ENCODE measurements at places on chromosomes 7 and 10.
A peak's percentile ranks its signal among the peaks of the same experiment; 100 is the strongest.

GRCh38 chr7:149723795-149724495 is 49.4 kb downstream of the ZNF467 start:
- DNase-seq = no peak

DNA sequence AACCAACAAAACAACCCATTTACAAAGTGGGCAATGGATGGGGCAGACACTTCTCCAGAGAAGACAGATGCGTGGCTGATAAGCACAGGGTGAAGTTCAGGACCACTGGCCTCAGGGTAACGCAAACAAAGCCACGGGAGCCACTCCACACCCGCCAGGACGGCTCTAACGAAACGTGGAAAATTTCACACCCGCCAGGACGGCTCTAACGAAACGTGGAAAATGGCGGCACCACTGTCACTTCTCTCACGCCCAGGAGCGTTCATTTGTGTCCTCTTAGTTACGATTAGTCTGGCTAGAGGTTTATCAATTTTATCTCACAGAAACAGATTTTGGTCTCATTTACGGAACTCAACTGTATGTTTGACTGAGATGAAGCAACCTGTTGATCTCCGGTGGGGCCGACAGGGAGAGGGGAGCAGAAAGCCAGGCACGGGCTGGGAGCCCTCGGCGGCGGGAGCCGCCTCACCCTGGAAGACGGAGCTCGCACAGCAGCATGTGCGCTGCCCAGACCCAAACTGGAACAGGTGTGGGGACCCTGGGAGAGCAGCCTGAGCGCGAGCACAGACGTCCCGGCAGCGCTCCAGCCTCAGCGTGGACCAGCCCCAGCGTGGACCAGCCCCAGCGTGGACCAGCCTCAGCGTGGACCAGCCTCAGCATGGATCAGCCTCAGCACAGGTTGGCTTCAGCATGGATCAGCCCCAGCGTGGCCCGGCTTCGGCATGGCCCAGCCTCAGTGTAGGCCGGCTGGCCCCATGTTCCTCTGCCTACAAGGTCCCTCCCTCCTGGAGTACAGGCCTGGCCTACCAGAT is 243.5 kb downstream of the MAD1L1 start:
- DNase-seq = no peak

- no peak for DNase-seq
Observed at GRCh38 chr7:114345494-114345893, 69.1 kb upstream of the FOXP2 start.

GRCh38 chr7:101567230-101567629 is 61.9 kb downstream of the MYL10 start:
- peak; percentile 77 for DNase-seq

GRCh38 chr10:88676283-88677060 is 12.2 kb downstream of the LIPF start:
- DNase-seq = no peak

GRCh38 chr10:58554316-58554715 is 41.6 kb downstream of the BICC1 start:
- no peak for DNase-seq

DNA sequence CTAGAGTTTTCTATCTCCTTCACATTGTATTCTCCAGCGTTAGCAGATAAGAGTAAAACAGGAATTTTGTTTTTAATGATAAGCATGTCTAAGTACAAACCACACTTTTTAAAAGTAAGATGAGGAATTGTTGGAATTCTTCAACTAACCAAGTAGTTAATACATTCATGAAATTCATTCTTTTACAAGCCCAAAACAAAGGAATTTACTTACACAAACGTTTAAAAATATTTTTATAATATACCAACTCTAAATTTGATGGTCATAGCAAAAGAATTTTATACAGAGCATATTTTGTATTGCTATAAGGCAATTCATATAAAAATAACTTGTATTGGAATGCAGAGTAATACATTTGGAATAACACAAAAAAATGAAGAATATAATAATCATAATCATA is 51.3 kb downstream of the TWIST1 start:
- DNase-seq = no peak

All from NCI-H1105 (cell line).